ENCODE measurements at places on chromosomes 3 and 15. TPM values are rescaled to one million over a fixed set of nuclear protein-coding genes. Genes with fewer than 3 reads are reported as not detected.

- DNase-seq, result no peak
Measured at GRCh38 chr3:72784226-72784625, 64.0 kb downstream of the SHQ1 start.

DNA sequence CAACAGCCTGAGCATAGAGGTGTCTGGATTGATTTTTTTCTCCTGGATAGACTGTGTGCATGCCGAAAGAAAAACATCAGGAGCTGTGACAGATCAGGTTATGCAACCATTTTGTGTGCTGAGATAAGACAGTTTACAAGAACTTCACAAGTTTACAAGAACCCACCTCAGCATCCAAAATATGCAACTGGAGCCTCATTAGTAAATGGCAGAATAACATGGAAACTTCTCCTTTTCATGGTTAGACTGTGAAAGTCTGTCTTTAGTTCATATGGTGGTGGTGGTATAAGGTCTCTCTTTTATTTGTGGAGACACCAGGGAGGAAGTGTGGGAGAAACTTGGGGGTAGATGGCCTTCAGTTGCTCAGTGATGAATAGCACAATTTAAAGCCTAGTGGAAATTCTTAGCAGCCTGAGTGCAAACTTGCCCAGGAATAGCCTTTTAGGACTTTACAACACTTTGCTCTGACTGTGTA is 3.7 kb upstream of the ZNF609 start:
- no peak for DNase-seq

DNA sequence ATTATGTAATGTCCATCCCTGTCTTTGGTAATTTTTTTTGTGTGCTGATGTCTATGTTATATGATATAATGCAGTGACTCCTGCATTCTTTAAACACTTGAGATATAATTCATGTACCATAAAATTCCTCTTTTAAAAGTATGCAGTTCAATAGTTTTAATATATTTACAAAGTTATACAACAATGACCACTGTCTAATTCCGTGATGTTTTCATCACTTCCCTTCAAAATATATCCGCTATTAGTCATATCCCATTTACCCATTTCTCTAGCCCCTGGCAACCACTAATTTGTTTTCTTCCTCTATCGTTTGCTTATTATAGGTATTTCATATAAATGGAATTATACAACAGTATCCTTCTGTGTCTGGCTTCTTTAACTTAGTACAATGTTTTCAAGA is 64.9 kb upstream of the SUCLG2 start:
- DNase-seq, result no peak

DNA sequence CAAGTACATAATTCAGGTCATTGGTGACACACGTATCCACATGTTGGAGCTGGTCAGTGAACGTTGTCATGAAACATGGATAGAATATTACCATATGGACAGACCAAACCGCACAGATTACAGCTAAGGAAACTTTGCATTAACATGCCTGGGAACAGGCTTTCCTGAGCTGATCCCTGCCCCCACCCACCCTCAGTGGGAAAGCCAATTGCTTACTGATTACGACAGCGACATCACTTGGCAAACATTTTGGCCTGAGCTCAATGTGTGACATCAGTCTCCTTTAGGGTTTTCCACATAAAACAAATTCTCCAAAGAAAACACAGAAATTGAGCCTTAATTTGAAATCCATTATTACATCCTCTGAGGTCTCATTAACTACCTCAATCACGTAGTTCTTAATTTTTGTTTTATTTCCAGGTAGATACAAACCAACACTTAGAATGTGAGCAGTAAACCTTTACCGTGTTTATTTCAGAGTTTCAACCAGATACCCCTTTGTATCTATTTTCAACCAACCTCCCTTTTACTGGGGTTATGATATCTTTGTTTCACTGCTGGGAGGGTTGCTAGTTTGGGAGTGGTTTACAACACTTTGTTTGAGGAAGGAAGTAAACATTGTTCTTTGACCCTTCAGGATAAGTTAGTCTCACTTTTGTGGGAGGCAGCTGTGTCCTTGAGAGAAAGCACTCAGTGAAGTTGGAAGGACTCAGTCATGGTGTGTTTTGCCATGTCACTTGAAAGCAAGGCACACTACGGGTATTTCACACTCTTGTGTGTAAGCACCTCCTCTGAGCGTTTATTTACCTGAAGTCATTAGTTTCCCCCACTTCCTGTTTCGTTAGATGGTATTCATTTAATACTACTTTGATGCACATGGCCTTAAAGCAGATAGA is 103.1 kb downstream of the CMSS1 start:
- no peak for DNase-seq

GRCh38 chr15:51731549-51732267 is 5.7 kb downstream of the LYSMD2 start:
- DNase-seq, result no peak

- DNase-seq, result peak; percentile 72
Measured at GRCh38 chr15:98442379-98442833, 205.9 kb upstream of the IGF1R start.

Gene TRNT1
- 48.9 TPM for polyA plus RNA-seq

DNA sequence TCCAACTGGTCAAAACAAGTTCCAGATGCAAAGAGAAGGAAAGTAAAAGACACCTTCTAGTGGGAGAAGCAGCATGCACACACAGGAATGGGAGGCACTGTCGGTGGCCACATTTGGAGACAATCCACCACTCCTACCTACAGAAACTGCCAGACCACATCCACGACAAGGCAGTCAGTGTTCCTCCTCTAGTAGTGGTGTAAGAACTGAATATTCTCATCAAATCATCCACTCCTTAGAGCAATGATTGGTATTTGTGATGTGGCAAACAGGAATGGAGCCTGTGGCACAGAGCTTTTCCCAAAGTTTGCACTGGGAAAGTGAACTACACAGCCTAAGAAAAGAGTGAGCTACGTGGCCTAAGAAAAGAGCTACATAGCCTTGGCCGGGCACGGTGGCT is 5.1 kb upstream of the SPINT1 start:
- no peak for DNase-seq

- peak; percentile 65 for DNase-seq
Measured at GRCh38 chr3:118817748-118818165, 216.9 kb downstream of the IGSF11 start.

GRCh38 chr15:79994615-79995014 is 23.6 kb upstream of the BCL2A1 start:
- no peak for DNase-seq

- no peak for DNase-seq
Measured at GRCh38 chr15:95519887-95520286, 810.6 kb upstream of the NR2F2 start.

DNA sequence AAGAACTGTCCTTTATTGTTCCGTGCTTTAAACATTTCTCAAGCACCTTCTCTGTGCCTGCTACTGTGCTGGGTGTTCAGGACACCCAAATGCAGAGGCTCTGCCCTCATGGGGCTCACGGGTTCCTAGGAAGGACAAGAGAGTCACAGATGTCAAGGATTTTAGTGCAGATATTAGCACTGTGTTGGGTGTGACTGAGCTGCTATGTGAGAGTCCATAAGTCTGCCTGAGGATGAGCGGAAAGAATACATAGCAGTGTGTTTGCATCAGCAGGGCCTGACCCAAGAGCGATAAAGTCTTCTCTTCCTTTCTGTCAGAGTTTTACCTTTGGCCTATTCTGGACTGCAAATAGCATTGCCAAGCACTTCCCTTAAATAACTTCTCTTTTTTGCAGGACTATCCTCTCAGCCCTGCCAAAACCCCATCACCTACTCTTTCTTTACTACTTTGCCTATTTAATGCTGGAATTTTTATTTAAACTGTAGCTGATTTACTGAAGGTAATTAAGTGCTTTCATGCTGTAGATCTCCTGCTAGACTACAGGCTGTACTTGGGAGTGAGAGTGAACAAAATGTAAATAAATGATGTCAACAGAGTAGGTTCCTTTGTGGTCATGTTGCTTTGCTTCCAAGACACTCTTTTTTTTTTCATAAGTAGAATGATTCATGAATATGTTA is 459.4 kb upstream of the TPRG1 start:
- no peak for DNase-seq

Gene DVL3
- 83.6 TPM for polyA plus RNA-seq

DNA sequence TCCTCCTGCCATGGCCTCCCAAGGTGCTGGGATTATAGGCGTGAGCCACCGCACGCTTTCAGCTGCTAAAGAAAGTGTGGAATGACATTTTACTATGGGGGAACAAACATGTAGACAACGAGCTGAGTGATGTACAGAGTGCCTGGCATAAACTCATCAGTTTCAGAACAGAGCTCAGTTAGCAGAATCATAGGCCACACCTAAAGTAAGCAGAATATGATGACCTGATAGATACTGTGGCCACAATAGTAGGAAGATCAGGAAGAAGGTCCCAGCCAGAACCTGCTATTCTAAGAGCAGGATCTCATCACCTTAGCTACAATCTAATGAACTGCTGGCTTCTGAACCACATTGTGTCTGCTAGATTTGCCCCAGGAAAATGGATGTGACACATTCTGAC is 158.3 kb downstream of the TPRG1 start:
- DNase-seq, result no peak

DNA sequence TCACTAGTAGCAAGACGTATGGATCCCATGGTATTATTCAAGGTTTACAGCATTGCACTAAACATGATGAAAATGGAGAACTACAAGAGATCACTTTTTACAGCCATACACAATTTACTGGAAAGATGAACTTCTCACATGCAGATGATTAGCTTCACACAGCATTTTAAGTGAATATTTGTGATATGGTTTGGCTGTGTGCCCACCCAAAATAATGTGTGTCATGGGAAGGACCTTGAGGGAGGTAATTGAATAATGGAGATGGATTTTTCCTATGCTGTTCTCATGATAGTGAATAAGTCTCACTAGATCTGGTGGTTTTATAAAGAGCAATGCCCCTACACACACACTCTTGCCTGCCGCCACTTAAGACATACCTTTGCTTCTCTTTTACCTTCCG is 662.0 kb upstream of the CCDC54 start:
- DNase-seq, result no peak

DNA sequence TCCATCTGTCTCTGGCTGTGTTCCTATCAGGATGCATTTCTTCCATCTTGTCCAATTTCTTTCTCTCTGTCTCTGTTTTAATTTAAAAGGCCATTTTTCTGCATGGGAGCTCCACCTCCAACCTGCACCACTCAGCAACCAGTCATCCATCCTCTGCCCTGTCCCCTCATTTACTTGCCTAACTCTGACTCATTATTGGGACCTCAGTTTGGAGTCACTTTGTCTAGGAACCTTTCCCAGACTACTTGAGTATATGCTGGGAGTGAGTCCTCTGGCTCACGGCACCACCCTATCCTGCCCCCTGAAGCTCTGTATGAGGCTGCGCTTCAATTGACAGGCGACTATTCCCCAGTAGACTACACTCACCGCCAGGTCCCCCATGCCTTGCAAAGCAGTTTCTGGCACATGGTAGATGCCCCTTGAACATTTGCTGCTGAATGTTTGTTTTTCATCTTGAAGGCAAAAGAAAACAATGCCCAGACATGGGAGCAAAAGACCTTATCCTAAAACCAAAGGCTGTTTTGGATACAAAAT is 513.3 kb upstream of the CFAP20DC start:
- DNase-seq, result no peak

GRCh38 chr3:141441381-141442364 is 45.2 kb upstream of the RASA2 start:
- DNase-seq, result no peak

Gene EPB42
- polyA plus RNA-seq, result 0.80 TPM

DNA sequence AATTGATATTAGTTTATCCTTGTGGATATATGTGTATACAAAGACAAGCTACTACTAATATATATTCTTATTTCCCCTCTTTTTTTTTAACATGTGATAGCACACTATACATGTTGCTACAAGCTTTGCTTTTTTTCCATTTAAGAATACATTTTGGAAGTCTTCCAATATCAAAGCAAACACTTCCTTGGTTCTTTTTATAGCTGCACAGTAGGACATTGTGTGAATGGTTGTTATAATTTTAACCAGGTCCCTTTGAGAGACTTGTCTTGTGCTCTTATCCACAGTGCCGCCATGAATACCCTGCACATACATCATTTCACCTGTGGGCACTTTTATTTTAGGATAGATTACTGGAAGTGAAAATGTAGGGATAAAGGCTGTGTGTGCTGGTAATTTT is 88.7 kb downstream of the CACNA2D3 start:
- no peak for DNase-seq

DNA sequence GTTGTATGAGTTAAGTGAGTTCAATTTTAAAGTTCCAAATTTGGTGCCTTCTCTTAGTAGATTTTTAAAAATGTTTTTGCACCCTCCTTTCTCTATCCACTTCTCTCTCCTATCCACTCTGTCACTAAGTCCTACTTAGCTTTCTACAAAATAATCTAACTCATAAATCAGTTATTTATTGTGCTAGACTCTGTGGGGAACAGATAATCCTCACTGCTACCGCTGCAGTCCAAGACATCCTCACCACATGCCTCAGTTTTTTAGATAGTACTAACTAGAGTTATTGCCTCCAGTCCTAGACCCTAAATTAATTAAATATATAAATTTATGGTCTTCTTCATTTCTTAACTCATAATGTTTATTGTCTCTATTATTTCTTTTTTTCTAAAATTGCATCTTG is 576.3 kb downstream of the GRM7 start:
- no peak for DNase-seq

- DNase-seq, result no peak
Measured at GRCh38 chr3:67142432-67142831, 144.3 kb downstream of the KBTBD8 start.

- DNase-seq, result no peak
Measured at GRCh38 chr3:71380096-71380495, 203.4 kb downstream of the FOXP1 start.

GRCh38 chr3:119562307-119562961 is 3.0 kb upstream of the CD80 start:
- DNase-seq, result no peak

GRCh38 chr3:187104933-187105332 is 34.4 kb downstream of the RPL39L start:
- no peak for DNase-seq

Gene RTP3
- polyA plus RNA-seq, result not detected

GRCh38 chr15:57003418-57003817 is 85.0 kb downstream of the TCF12 start:
- no peak for DNase-seq

Gene PPP1R14D
- polyA plus RNA-seq, result 0.62 TPM

DNA sequence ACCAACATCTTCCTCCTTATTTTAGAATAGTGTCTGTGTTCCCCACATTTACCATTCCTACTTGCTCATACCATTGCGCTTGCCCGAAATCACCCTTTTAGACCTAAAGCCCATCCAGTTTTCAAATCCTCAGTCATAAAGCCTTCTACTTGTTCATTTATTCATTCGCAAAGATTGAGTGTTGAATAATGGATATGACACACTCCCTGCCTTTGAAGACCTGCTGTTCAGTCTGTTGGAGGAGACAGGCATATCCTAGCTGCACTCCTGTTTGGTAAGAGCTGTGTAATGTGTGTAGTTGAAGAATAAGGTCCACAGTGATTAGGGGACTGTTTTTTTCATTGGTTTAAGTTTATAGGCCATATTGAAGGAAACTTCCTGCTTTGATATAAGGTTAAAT is 1.7 kb downstream of the CNOT10 start:
- no peak for DNase-seq

Gene PLA2G4D
- 0.07 TPM for polyA plus RNA-seq

DNA sequence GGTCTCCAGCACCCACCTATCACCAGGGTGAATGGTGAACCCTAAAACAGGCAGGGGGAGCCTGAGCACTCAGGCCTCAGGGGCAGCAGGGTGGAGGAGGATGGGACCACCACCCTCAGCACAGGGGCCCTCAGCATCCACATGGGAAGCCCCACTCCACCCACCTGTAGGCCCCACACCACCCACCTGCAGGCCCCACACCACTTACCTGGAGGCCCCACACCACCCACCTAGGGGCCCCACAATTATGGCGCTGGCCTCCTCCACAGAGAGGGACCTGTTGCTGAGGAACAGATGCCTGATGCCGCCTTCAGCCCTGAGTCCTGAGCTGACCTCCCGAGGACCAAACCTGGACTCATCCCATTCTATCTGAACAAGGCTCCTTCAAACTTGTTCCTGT is 46.7 kb downstream of the HMCES start:
- DNase-seq, result no peak
